Esophagus squamous epithelium (tissue), 5 donors: ENCODE measurements at places on chromosomes 1 and 21. TPM values are rescaled to one million over a fixed set of nuclear protein-coding genes. Genes with fewer than 3 reads are reported as not detected.

TENT5C gene
- 2.3 TPM for total RNA-seq

PRKAA2 gene
- total RNA-seq = 3.4 TPM

LRRIQ3 gene
- total RNA-seq = 0.57 TPM

PHF13 gene
- 9.7 TPM for total RNA-seq

LCE3A gene
- not detected for total RNA-seq

ETS2 gene
- total RNA-seq = 118 TPM

E2F2 gene
- 13.0 TPM for total RNA-seq

OVAAL gene
- total RNA-seq = not detected

GRCh38 chr1:151509350-151510019, 1.7 kb upstream of the CGN start:
- no peak overlapping the region for H3K4me3 ChIP-seq
- H3K27ac ChIP-seq = no peak overlapping the region
- no peak for DNase-seq
- H3K36me3 ChIP-seq = no peaks in the 10 kb centered on the region
- no peaks in the 10 kb centered on the region for H3K27me3 ChIP-seq
- H3K4me1 ChIP-seq = peaks cover 16% of the 10 kb centered on the region

- no peak for DNase-seq
- H3K4me3 ChIP-seq = no peak overlapping the region
- no peaks in the 10 kb centered on the region for H3K36me3 ChIP-seq
- no peaks in the 10 kb centered on the region for H3K27me3 ChIP-seq
- no peaks in the 10 kb centered on the region for H3K4me1 ChIP-seq
These were observed 105.7 kb downstream of the ACTL8 start for GRCh38 chr1:17860812-17861211.

- no peak overlapping the region for H3K27ac ChIP-seq
- H3K4me1 ChIP-seq = peaks cover 23% of the 10 kb centered on the region
- no peaks in the 10 kb centered on the region for H3K27me3 ChIP-seq
These were observed 2.8 kb downstream of the RAB4A start for GRCh38 chr1:229273507-229274232.

- DNase-seq = no peak
- no peaks in the 10 kb centered on the region for H3K4me1 ChIP-seq
- H3K27ac ChIP-seq = no peak overlapping the region
These were observed 546 bp downstream of the SPOCD1 start for GRCh38 chr1:31815307-31815645.

DNA sequence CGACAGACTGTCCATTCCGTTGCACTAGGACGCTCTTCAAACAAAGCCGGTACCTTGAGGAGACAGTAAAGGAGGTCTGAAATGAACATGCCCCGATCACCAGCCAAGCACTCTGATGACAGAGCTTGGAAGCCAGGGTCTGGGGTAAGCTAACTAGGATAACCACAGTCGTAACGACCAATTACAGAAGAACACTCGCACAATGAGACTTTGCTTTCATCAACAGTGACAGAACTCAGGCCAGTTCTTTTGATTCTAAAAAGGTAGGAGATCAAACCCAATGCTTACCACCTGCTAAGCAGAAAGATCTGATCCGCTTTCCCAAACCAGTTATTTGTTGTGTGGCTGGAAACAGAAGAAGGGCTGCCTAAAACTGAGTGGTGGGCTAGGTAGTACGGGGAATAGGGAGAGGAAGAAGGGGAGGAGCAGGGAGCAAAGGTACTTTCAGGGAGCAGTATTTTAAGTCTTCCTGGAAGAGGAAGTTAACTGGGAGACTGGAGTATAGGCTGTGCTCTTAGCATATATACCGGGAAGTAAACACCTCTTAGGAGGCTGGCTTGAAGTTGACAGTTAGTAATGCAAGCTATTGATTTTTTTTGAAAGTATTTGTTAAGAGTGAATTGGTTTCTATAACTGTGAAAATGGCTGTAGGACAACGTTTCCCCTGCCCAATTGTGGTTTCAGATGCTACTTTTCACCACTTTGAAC, 38.4 kb downstream of the UCK2 start:
- no peaks in the 10 kb centered on the region for H3K27me3 ChIP-seq
- H3K4me1 ChIP-seq = peaks cover 3% of the 10 kb centered on the region

DNA sequence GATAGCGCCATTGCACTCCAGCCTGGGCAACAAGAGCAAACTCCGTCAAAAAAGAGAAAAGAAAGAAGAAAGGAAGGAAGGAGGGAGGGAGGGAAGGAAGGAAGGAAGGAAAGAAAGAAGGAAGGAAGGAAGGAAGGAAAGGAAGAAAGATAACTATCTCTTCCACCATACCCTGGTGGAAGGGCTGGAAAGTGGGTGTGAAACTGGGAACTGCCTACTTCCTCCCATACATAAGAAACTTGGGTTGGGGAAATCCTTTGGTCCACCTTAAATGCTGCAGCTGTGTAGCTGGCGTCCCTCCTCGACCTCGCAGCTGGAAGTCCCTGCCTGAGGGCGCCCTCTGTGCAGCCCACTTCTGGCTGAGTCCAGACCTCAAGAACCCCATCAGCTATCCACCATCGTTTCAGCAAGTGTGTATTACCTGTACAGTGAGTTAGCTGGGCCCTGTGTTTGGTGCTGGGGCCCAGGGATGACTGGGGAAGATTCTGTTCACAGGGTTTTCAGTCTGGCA, 4.6 kb upstream of the FAM167B start:
- H3K27me3 ChIP-seq = no peaks in the 10 kb centered on the region
- H3K36me3 ChIP-seq = no peaks in the 10 kb centered on the region
- no peak overlapping the region for H3K4me3 ChIP-seq
- no peak for DNase-seq

DNA sequence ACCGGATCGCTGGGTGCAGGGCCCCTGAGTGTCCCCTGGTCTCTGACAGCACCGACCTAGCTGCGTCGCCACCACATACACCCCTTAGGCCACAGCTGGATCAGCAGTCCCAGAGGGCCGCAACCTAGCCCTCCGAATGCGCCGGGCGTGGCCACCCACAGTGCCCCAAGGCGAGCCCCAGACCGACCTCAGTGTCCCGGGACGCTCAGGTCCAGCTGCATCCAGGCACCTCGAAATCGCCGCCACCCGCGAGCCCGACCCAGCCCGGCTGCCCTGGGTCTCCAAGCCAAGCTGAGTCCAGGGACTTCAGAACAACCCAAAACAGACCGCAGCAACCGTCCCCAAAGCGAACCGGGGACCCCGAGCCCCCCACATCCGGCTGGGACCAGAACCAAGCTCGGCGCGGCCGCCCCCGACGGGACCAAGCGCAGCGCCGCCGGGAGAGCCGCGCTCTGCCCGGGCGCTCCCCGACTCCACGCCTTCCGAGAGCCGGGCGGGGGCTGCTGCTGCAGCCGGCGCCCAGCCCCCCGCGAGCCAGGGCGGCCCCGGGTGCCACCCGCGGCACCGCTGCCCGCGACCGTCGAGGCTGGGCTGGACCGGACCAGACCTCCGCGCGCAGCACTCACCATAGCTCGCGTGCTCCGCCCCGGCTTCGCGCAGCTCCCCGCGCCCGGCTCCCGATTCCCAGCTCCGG, 54.6 kb upstream of the ECE1 start:
- H3K4me3 ChIP-seq = peak overlapping the region; percentile 84
- peaks cover 23% of the 10 kb centered on the region for H3K4me1 ChIP-seq
- H3K27ac ChIP-seq = peak overlapping the region; percentile 93

DNA sequence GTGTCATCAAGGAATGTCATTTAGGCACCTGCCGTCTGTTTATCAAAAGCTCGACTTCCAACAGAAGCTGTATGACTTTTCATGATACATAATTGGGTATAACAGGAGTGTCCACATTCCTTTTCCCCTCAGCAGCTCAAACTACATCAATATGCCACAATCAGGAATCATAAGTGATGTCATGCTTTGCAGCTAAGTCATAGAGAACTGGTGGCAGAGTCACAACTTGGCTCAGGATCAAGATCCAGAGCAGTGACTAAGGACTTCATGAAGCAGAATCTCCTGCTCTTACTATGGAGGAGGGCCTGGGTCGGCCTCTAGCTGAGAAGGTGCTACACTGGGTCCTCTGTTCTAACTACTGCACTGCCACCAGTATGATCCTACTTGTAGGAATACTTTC, 36.5 kb upstream of the AGBL4 start:
- H3K36me3 ChIP-seq = no peaks in the 10 kb centered on the region
- H3K27me3 ChIP-seq = no peaks in the 10 kb centered on the region
- DNase-seq = no peak
- no peaks in the 10 kb centered on the region for H3K4me1 ChIP-seq
- no peak overlapping the region for H3K27ac ChIP-seq

DNA sequence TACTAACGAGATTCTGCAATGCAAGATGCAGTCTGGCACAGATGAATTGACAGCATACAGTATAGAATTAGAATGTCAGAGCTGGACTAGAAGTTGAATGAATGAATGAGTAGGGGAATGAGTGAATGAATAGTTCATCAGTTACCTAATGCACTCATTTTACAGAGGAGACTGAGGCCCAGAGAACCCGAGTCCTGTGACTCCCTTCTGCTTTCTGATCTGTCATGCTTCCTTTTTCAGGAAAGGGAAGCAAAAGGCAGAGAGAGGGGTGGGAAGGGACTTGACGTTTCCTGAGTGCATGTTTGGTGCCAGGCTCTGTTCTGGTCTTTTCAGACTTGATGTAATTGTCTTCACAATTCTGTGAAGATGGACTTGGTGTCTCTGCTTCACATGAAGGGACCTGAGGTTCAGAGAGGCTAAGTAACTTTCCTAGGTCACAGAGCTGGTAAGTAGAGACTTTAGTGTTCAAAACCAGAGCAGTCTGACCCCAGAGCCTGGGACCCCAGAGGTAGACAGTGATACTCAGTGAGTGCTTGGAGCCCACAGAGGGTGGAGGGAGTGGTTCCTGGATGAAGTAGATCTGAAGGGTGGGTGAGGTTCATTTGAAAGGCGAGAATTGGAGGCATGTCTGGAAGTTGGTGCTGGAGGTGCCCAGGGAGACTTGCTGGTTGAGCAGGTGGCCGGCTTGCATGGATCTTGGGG, 8.0 kb upstream of the MEX3A start:
- no peak overlapping the region for H3K27ac ChIP-seq
- no peak overlapping the region for H3K4me3 ChIP-seq
- peaks cover 8% of the 10 kb centered on the region for H3K4me1 ChIP-seq
- no peak for DNase-seq

DNA sequence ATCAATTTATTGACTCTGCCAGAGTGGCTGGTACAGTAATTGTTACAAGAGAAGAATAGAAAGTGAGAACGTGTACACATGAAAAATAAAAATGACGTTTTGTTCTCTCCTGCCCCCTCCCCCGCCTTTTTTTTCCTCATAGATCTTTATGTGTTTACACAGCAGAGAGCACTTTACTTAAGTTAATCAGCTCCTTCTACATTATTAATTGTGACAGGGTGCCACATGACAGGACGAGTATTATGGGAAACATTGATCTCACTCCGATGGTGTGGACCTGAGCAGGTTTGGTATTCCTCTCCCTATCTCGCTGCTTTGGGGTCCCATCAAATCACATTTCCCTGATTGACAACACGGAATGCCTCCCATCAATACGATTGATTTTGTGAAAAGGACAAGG, 285.7 kb downstream of the TM2D1 start:
- no peaks in the 10 kb centered on the region for H3K27me3 ChIP-seq
- H3K27ac ChIP-seq = no peak overlapping the region
- no peak for DNase-seq

DNA sequence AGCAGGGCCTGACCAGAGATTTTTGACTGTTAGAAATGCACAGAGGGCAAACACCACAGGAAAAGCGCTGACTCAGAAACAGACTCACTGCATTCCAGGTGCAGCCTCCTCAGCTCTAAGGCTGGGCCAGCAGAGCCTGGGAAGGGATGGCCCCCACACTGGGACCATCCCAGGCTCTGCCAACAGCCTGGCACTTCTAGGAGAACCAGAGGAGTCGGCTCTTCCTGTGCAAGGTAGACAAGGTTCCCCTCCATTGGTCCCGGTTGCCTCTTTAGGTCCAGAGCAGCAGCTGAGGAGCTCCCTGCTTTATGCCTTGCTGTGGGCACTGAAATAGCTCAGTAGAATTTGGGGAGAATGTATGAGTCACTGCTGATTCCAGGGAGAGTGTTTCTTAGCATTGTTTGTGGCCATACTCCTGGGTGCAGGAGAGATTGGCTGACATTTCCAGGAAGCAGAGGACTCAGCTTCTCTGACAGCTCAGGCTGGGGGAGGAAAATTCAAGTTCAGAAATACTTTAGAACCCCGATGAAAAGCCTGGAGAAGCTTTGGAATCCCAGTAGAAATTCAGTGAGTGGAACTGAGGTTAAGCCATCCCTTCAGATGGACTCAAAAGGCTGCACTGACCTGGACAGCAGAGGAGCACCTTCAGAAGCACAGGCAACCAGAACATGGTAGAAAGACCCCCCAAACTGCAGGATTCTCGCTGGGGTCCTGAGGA, 19.7 kb downstream of the PRAMEF1 start:
- no peak for DNase-seq
- H3K4me1 ChIP-seq = no peaks in the 10 kb centered on the region
- no peak overlapping the region for H3K4me3 ChIP-seq
- no peaks in the 10 kb centered on the region for H3K36me3 ChIP-seq

DNA sequence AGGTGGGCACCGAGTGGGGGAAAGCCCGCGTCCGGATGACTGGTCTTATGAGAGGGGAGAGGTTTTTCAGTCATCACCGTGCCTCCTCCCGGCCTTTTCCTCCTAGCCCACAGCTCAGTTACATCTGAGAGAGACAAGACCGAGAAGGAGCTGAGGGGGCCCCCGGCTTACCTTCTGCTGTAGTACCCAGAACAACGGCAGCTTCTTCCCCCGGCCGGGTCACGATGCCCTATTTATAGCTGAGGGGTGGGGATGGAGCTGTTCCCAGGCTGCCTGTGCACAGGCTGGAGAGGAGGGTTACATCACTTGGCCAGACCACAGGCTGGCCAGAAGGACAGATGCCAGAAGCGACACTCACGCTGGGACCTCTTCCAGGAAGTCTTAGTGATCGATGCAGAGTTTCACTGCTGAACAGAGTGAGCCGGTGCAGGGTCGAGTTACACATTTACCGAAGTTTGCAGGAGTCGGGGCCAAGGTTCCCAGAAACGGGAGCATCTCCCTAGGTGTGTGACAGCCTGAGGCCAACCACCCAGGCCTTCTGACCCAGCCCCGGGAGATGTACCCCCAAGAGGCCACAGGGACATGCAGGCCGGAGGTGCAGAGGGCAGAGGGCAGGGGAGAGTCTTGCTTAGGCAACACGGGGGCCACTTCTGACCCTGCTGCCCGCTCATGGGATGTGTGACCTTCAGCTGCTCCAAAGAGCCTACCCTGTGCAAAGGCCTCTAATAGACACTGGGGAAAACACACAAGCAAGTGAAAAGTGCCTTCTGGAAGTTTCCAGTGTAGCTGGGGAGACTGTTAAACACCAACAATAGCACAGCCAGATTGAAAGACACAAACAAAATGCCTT, at the start of gene AGT:
Gene AGT (minus strand): TSS at position 208 of the 850 bp plus-strand sequence. CDS start 3,299 bp downstream, outside the sequence.
- H3K27me3 ChIP-seq = no peaks in the 10 kb centered on the region
- H3K4me3 ChIP-seq = peak within 1 kb of the TSS; percentile 11
- no peak for DNase-seq
- H3K27ac ChIP-seq = peak within 1 kb of the TSS; percentile 39

DNA sequence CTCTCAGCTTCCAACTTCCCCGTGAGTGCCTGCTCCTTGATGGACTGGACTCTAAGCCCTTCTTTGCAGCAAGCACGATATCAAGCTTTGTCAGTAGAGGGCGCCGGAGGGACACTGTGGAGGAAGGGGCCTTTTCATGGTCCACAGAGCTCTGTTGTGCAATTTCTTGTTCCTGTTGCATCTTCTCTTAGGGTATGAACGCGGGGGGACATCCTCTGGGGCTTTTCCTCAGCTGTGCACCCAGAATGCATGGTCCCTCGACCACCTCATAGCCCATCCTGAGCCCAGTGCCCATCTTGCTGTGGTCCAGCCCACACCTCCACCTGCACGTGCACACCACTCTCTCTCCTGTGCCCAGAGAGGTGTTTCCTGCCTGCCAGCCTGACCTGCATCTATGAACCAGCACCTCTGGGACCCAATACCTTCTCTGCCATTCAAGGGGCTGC, 556.8 kb downstream of the PTPRU start:
- H3K36me3 ChIP-seq = no peaks in the 10 kb centered on the region
- H3K4me1 ChIP-seq = no peaks in the 10 kb centered on the region
- no peaks in the 10 kb centered on the region for H3K27me3 ChIP-seq
- DNase-seq = peak; percentile 11
